ENCODE measurements at places on chromosomes 7 and 10. TPM values are rescaled to one million over a fixed set of nuclear protein-coding genes. Genes with fewer than 3 reads are reported as not detected.

The MTERF1 gene
- 16.7 TPM for total RNA-seq

The GHRHR gene
- total RNA-seq: not detected

The FAM13C gene
- not detected for total RNA-seq

The SPDYE2 gene
- not detected for total RNA-seq

The CALML5 gene
- total RNA-seq: not detected
